Amniotic epithelial cell (primary cell): ENCODE measurements at places on chromosomes 7 and 10.

DNA sequence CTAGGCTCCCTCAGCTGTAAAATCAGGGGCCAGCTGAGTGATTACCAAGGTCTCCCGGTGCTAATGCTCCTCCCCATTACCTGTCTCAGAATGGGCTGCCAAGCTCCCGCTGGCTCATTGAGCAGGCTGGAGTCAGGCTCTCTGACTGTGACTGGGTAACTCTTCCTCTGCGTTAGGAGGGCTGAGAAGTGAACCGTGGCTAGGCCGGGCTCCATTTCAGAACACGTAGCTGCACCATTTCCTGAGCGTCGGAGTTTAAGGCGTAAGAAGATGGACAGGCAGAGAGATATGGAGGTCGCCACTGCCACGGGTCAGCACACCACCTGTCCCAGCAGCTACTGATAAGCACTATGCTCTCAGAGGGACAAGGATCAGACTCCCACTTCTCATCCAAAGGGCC is 250.3 kb downstream of the TCERG1L start:
- no peak for DNase-seq

DNA sequence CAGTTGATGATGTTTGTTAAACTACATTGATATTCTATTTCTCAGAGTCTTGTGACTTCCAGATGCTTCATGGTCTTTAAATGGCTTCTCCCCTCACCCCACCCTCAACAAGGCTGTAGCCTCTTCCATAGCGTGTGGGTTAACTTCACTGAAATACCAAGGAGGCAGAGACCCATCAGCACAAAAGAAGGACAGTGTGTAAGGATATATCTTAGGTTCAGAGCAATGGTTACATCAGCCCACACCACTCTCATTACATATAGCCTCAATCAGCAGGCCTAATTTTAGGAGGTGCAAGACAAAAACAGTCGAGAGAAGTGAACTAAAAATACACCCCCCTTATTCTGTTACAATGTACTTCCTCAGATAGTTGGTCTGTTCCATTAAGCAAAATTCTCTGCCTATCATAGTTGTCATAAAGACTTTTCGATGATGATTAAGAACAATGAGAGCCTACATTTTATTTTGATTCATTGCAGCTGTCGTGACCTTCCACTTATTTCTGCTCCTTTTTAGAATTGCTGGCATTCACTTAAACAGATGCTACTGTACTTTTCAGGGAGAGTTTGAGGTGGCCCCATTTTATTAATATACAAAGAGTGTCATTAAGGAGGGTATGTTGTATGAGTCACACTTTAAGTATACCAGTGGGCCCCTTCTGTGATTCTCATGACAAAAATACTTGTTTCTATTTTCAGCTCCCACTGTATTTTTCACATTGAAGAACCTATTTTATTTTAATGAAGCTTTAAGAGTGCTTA is 52.1 kb downstream of the WIPF3 start:
- DNase-seq = no peak

GRCh38 chr10:35498693-35499092 is 106.4 kb upstream of the GJD4 start:
- no peak for DNase-seq

- DNase-seq = no peak
Measured at GRCh38 chr7:77208416-77208815, 8.8 kb upstream of the FGL2 start.

DNA sequence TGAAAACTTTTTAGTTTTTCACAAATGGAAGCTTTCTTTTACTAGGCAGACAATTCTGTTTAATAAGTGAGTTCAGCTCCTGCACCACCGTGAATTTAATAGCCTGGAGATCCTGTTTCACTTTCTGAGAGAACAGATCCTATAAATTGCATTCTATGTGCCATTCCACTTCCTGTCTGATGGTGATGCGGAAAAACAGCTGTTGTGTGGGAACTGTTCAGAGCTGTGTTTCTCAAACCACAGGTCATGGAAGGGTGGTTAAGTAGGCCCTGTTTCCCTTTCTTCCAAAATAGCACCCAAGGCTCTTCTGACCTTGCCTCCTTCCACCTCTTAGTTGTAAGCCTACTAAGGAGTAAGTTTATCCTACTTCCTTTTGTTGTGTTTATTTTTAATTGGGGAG is 97.2 kb upstream of the DKK1 start:
- DNase-seq = peak; percentile 61

GRCh38 chr10:4263601-4263921 is 478.6 kb upstream of the KLF6 start:
- DNase-seq = no peak

- no peak for DNase-seq
Measured at GRCh38 chr7:139370943-139371313, 11.2 kb downstream of the LUC7L2 start.

GRCh38 chr7:42502022-42502421 is 265.0 kb upstream of the GLI3 start:
- peak; percentile 89 for DNase-seq

GRCh38 chr10:126478546-126478945 is 90.3 kb upstream of the ADAM12 start:
- no peak for DNase-seq

- DNase-seq = no peak
Measured at GRCh38 chr10:6980353-6980752, 400.3 kb upstream of the PRKCQ start.

DNA sequence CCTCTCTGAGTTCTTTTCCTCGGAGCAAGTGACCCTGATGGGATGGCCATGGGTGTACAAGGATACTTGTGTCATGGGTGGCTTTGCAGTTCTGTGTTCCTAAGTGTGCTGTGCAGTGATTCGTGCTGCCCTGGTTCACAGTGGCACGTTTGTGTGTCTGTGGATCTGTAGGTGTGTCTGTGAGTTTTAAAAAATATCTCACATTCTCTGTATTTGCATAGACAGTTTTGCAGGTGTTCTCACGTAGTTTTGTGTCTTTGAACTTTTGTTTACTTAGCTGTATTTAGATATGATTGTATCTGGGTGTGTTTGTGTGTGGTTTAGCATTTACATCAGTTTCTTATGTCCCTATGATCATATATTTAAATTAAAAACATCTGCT is 3.7 kb downstream of the ZNF775 start:
- no peak for DNase-seq

DNA sequence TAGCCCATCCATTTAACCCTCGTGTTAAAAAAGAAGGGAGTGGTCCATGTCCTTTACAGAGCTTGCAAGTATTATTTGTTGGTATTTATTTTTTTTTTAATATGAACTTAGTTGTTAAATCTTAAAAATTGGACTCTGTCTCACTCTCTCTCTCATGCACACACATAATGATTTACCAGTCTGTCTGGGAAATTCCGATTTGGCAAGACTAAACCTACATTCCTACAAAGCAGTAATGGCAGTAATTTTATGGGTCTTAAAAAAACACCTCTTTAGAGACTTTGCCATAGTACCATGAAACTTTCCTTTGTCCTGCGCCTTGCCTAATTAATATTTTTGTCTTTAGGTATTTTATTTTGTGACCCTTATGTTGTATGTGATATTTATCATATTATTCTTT is 239.5 kb upstream of the PPP1R3A start:
- no peak for DNase-seq

- no peak for DNase-seq
Measured at GRCh38 chr7:40047661-40048060, 86.8 kb downstream of the MPLKIP start.

GRCh38 chr7:27031289-27032172 is 64.3 kb downstream of the HOXA1 start:
- DNase-seq = peak; percentile 65

DNA sequence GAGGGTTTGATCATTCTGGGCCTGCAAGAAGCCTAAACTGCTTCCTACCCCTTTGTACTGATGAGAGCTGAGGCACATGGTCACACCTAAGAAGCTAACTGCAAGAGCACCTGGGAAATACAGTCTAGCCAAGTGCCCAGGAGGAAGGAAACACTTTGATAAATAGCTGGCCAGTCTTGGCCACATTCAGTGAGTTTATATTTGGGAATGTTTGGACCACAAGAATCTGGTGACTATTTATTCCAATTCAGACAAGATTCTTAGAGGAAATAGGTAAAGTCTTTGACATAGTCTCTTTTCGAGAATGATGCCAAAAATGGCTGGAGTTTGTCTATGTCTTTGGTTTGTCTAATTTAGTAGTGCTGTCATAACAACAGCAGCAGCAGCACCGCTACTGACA is 213.6 kb downstream of the KIF20B start:
- peak; percentile 40 for DNase-seq

DNA sequence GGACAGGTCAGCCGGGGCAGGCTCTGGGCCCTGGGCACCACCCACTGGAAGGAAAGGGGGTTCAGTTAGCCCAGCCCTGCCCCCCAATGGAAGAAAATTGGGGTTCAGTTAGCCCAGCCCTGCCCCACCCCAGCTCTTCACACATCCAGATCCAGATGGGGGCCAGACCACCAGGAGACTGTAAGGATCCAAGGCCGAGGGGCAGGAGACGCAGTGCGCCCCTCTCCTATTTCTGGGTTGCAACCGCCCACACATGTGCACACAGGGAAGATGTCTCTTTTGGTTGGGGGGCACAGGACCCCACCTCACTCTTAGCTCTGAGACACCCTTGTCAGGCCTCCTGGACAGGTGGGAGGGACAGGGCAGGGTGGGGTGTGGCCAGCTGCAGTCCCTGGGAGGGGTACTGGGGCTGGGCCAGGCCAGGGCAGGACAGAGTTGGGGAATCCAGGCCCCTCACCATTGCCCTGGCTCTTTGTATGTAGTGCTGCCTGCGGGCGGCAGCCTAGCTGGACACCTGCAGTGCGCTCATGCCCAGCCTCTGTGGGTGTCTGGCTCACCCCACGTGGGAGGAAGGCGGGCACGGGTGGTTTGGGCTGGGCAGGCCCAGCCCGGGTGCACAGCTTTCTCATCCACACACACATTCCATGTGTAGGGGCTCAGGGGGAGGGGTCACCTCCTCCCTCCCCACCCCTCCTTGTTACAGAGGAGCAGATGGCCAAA is 141.2 kb downstream of the LHPP start:
- DNase-seq = no peak

- no peak for DNase-seq
Measured at GRCh38 chr10:121405549-121405948, 192.7 kb downstream of the FGFR2 start.

DNA sequence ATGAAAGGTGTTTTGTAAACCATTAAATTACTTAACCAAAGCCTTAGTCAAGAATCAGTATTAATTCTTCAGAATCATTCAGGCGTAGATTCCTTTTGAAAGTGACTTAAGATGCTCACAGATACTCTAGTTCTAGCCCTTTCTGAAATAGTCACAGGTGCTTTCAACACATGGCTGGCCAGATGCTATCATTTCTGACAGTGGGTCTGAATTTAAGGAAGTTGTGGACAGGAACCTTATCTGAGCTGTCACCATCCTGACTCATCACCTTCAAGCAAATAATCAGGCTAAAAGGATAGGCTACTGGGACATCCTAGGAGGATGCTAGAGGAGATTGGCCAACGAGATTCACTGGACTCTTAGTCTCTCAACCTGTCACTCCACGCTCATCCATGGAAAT is 501.5 kb downstream of the LRMDA start:
- no peak for DNase-seq

- DNase-seq = no peak
Measured at GRCh38 chr10:130739757-130740145, 571.8 kb downstream of the TCERG1L start.

DNA sequence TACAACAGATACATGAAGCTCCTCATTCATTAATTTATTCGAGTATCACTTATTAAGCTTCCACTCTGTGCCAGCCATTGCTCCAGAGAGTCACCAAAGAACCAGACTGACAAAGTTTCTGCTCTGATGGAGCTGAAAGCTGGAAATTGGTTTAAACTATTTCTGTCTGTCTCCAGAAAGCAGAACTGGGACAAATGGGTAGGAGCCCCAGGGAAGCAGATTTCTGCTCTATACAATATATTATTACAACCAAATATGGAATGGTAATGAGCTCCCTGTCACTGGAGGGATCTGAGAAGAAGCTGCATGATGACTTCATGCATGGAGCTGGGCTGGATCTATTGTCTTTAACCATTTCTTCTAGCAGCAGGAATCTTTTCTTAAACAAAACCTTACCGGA is 165.4 kb upstream of the ADO start:
- no peak for DNase-seq

DNA sequence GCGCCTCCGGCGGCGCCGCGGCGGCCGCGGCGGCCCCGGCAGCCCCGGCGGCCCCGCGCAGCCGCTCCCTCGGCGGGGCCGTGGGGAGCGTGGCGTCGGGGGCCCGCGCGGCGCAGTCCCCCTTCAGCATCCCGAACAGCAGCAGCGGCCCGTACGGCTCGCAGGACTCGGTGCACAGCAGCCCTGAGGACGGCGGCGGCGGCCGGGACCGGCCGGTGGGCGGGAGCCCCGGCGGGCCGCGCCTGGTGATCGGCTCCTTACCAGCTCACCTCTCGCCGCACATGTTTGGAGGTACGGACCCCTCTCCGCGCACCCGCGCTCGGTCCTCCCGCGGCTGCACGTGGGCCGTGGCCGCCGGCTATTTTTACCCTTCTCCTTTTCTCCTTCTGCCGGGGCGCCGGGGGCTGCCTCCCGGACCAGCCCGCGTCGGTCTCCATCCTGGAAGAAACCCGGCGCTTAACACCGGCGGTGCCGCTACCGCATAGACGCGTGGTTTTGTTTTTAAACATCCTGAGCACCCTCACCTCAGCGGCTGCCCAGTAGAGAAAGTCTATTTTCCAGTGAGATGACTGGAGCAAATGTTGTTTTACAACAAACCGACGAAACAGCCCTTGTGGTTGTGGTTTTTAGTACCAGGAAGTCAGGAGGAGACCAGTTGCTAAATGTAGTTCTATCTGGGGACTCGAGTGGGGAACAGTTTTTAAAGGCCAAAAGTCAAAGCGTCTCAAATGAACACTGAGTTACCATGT is 1.3 kb downstream of the ZNRF2 start:
- peak; percentile 74 for DNase-seq

DNA sequence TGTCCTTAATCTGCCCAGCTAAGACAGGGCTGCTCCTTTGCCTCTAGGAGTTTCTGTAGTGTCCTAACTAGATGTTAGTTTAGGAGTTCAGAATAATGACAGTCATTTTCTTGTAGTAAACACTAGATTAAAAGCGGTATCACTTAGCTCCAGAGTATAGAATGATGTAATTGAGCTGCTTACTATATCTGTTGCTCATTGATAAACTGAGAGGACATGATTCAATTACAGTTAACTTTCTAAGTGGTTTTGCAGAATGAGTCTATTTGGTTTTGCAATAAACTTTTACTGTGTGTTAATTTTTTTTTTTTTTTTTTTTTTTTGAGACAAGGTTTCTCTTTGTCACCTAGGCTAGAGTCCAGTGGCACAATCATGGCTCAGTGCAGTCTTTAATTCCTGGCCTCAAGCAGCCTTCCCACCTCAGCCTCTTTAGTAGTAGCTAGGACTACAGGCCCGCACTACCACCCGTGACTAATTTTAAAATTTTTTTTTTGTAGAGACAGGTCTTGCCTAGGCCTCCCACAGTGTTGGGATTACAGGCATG is 1.8 kb downstream of the STMP1 start:
- peak; percentile 47 for DNase-seq
